Right renal pelvis (tissue), 4 donors: ENCODE measurements at places on chromosomes 2 and 18.

- DNase-seq, result no peak
Measured at GRCh38 chr2:136985044-136985443, 219.7 kb downstream of the THSD7B start.

- DNase-seq, result no peak
Measured at GRCh38 chr2:132515010-132515409, 98.4 kb downstream of the GPR39 start.

DNA sequence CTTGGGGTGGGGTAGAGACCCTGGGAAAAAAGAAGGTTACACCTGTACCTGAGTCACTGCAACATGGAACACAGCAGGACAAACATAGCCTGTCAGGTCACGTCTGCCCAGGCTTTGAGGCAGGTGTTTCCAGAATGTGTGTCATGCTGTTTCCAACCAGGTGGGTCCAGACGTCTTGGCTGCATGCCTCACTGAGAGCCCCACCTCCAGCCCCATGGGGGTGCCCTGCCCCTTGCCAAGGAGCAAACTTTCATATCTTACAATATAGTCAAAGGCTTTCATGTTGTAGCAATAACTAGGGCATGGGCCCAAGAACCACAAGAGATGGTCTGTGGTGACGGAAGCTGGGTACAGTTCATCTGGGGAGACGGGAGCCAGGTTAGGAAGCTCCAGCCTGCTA is 499.7 kb downstream of the BCL11A start:
- DNase-seq, result no peak

- DNase-seq, result no peak
Measured at GRCh38 chr18:56034949-56035348, 447.0 kb upstream of the TCF4 start.

- no peak for DNase-seq
Measured at GRCh38 chr2:180374502-180375281, 367.6 kb upstream of the CWC22 start.

DNA sequence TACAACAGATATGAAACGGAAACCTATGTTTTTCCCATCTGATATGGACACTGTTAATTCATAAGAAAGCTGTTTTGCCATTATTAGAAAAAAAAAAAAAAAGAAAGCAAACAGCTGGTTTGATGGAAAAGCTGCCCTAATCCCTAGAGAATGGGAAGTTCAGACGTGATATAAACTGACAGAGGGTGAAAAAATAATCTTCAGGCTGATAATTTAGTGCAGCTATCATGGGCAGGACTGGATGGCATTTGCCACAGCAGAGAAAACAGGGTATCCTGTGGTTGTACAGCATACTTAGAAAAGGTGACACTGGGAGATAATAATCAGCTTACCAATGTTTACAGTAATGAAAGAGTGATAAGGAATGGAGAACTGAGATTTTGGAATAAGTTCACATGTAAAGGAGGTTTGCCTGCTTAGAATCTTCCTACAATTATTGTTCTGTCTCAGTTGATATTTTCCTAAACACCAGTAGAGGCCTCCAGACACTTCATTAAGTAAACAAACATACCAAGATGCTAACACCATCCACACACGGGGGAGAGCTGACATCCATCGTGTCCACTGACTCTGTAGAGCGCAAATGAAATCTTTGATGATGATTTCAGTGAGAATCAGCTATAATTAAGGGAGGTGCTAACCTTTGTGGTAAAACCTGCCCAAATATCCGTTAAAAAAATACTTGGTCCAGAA is 211.6 kb upstream of the MMADHC start:
- DNase-seq, result peak; percentile 33

GRCh38 chr2:107817378-107817777 is 9.3 kb upstream of the RGPD4 start:
- DNase-seq, result no peak

DNA sequence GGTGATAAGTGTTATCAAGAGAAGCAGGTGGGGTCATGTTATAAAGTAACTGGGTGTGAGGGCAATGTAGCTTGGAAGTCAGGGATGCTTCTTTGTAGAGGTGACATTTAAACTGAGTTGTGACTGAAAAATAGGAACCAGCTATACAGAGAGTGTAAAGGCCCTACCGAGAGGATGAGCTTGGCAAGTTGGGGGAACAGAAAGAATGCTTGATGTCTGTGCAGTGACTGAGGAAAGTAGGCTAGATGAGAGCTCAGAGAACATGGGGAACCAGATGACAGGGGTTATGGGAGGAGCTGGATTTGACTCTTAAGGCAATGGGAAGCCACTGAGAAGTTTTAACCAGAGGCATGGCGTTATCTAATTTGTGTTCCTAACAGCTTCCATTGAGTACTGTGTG is 115.3 kb downstream of the DOCK10 start:
- DNase-seq, result no peak

DNA sequence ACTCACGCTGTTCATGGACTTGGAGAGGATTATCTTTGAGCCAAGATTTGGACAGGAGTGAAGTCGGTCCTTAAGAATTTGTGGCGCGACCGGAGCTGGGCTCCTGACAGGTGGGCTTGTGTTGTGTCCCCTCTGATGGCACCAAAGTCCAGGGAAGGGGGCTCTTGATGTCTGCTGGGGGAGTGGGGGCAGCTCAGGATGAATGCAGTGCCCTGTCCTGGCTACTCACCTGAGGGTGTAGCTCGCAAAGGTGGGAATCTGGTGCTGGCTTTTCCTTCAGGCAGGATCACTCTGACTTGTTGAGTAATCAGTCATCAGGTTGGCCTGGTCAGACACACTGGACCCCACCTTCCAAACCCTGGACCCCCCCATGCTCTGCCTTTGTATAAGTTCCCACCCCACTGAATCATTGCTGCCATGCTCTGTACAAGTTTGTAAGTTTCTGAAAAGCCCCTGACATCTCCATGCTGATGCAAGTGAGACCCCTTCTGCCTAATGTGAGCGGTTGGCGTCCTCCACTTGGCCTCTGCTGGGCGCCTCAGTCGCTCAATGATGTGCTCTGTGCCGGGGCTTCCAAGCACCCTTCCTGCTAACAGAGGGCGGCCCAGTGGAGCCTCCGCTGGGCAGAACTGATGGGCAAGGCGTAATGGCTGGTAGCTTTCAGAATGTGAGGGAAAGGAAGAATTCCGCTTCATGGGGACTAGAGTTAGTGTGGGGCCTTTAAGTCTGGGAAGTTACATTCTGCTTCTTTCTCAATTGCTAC is 196.1 kb downstream of the MGAT5 start:
- no peak for DNase-seq

DNA sequence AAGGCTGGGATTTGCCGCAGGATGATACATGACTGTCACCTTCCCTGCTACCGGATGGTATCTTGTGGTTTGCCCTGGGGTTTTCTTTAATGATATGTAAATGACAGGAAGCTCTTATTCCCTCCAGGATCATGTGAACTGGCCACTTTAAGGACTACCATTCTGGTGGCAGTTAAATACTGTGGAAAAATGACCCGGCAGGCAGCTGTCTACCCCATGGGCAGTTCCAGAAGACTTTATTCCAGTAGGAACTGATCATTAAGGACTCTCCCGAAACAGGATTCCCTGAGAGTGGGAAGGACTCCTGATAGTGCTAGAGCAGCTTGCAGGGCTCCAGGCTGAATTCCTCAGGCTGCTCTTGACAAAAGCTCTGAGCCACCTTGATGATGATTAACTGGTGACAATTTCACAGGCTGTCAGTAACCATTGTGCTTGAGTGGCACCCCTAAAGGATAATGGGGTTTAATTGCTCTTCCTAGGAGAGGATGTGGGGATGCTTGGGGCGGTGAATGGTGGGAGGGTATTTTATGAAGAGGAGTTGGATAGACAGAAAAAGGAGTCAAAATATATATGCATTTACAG is 212.0 kb downstream of the CPS1 start:
- no peak for DNase-seq

DNA sequence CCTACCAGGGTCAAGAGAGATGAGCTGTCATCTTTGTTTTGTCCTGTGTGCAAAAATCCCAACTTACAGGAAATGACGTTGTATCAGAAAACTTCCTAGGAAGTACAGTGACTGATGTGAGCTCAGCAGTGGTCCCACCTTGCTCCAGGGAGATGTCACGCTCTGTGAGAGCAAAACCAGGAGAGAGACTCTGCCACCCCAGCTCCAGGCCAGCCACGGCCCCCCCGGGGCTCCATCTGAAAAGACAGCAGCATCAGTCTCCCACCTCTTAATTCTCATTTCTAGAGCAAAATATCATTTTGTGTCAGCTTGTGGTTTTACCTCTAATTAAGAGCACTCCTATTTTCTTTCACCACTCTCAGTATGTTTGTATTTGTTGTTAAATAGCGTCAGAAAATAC is 57.5 kb downstream of the MYL12B start:
- no peak for DNase-seq

GRCh38 chr2:218865999-218866398 is 6.4 kb downstream of the WNT6 start:
- no peak for DNase-seq

- no peak for DNase-seq
Measured at GRCh38 chr2:65791404-65791975, 359.1 kb upstream of the SPRED2 start.

GRCh38 chr2:213151437-213152064 is at the start of gene IKZF2:
Gene IKZF2, minus strand, starts transcription at chr2:213151612. Its CDS starts 2,983 bp downstream, at chr2:213148629.
- DNase-seq, result peak; percentile 77

GRCh38 chr2:204115137-204116056 is 178.8 kb downstream of the ICOS start:
- DNase-seq, result no peak
